ENCODE measurements at places on chromosomes 2 and 18.
A peak's percentile ranks its signal among the peaks of the same experiment; 100 is the strongest.

GRCh38 chr2:128416109-128416785, 97.6 kb upstream of the HS6ST1 start:
- no peak for DNase-seq

- peak; percentile 85 for DNase-seq
These were observed 5.8 kb upstream of the DGUOK start for GRCh38 chr2:73920577-73921545.

DNA sequence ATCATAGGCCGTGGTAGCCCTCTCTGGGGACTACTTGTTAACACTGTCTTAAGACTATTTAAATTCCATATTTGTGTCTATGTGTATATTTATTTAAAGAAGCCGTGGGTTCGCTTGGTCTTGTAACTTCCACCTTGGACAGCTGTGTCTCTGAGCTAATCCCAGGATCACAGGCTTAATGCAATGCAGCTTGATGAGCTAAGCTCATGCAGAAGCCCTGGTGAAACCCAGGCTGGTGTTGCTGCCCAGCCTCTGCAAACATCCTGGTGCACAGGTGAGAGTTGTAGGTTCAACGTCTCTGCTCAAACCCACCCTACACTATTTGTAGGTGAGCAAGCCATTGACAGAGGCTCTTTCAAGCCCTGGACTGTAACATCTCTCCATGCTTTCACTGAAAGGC, 211.8 kb downstream of the FAM210A start:
- DNase-seq, result no peak

- DNase-seq, result no peak
These were observed 518.3 kb upstream of the PIK3C3 start for GRCh38 chr18:41436772-41437171.

- no peak for DNase-seq
These were observed 64.3 kb upstream of the CYP26B1 start for GRCh38 chr2:72211777-72212485.

DNA sequence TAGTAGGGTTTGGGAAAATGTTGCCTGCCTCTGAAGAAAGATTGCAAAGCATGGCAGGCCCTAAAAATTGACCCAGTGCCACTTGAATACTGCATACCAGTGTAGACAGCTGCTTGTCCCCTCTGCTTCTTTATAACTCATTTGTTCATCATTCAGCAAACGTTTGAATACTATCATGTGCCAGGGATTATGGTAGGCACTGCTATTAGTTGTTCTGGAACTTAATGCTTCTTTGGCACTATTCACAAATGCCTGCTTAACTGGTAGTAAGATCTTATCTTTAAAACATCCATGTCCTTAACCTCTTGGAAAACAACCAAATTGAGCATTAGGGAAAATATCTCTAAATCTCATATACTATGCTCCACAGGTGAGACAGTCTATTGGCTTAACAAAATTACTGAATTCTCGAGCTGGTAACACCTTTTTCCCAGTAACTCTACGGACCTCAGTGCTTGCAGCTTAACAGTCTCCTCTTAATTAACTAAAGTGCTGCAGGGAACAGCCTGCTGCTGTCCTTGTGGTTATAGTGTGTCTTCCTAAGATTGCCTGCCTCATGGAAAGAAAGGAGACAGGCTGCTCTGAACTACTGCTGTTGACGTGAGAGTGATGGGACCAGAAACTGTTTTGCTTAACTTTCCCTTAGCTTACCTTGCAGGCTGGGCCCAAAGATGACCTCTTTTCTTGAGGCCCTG, 93.2 kb downstream of the MIB1 start:
- no peak for DNase-seq

DNA sequence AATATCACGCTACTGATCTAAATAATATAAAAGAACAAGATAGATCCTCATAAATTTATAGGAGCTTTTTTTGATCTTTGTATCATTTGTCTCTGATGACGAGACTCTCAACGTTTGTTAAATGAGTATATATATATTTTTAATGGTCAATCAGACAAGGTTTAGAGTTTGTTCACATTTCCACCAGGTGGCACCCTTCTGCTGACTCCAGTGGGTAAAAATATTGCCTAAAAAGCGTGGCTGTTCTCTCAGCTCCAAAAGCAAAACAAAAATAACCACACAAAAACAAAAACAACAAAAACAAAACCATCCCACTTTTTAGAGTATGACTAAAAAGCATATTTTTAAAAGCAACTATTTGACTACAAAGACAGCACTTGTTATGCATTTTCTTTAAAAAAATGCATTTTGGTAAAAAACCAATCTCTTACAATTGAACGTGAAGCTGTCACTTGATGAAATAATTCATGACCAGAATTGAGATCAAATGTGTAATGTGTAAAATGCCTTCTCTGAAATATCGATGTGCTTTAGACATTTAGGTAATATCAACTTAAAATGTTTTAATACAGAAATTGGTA, 723.2 kb downstream of the DPP10 start:
- no peak for DNase-seq

- no peak for DNase-seq
These were observed 166.7 kb downstream of the NRXN1 start for GRCh38 chr2:50865235-50865634.

All from WTC11 (cell line).